ENCODE measurements at places on chromosomes 2 and 18.
A peak's percentile ranks its signal among the peaks of the same experiment; 100 is the strongest.

- no peak for DNase-seq
These were observed 33.1 kb downstream of the SERTAD2 start for GRCh38 chr2:64620661-64621060.

GRCh38 chr2:97812931-97813330, 99.6 kb downstream of the ZAP70 start:
- no peak for DNase-seq

- DNase-seq: no peak
These were observed 36.5 kb upstream of the TFCP2L1 start for GRCh38 chr2:121321476-121321875.

DNA sequence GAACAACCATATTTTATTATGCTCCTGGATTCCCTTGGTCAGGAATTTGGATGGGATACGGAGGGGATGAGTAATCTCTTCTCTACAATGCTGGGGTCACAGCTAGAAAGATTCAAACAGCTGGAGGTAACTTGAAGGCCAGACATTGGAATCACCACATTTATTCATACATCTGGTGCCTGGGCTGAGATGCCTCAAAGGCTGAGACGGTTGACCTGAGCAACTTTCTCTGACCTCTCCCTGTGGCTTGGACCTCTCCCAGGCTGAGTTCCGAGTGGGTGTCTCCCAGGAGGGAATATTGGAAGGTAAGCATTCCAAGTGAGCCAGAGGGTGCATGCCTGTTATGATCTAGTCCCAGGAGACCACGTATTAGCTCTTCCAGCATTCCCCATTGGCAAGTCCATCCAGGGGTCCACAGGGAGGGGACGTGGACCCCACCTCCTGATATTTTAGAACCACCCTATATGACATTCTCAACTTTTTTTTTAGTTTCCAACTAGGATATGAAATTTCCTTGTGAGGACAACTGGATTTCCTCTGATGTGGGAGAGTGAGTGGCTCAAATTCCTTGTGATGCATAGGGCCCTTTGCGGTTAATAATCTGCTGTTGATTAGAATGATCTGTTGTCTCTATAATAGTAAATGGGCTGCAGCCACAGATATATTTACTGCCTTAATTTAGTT, 101.8 kb downstream of the MRPS9 start:
- no peak for DNase-seq

DNA sequence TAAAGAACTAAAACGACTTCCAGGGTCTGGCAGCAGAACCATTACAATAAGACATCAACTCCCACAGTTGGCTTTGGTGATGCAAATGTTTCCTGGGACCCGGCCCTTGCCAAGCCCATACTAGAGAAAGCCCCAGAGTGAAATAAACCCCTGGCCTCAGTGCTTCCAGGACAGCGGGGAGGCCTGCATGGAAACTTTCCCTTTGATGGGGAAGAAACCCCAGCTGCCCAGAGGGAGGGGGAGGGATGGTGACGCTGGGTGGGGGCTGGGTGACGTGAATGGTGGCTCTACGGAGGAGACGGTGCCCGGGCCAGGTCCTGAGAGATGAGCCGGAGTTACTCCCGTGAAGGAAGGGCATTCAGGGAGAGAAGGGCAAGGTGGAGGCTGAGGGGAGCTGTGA, 27.5 kb downstream of the INHBB start:
- DNase-seq: peak; percentile 68

GRCh38 chr2:100611079-100612029, 48.6 kb downstream of the PDCL3 start:
- DNase-seq: no peak

GRCh38 chr2:225398372-225398771, 1.1 kb upstream of the NYAP2 start:
- DNase-seq: no peak

- no peak for DNase-seq
These were observed 281.8 kb downstream of the NCKAP5 start for GRCh38 chr2:133286326-133286922.

GRCh38 chr2:160175169-160176134, 24.6 kb downstream of the ITGB6 start:
- DNase-seq: no peak

DNA sequence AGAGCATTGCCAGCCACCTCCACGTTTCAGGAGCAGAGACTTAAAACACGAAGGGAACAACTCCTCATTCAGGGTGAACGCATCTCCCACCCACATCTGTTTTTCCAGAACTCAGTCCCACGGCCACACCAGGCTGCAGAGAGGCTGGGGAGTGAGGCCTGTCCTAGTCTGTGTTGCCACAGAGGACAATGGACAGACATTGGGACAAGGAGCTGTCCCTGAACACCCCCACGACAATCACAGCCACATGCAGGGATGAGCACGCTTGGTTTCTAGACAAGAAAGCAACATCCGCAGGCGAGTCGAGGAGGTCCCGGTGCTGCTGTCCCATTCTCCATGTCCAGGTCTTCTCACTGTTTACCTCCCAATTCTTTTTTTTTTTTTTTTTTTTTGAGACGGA, 167.4 kb downstream of the EIPR1 start:
- DNase-seq: no peak

GRCh38 chr18:27312853-27313252, 127.7 kb upstream of the CHST9 start:
- no peak for DNase-seq

- no peak for DNase-seq
These were observed 12.7 kb upstream of the PTPN4 start for GRCh38 chr2:119746836-119747686.
